Activated CD8-positive, alpha-beta memory T cell treated with anti-CD3 and anti-CD28 coated beads for 36 hours (primary cell): ENCODE measurements at places on chromosomes 4 and X. TPM values are rescaled to one million over a fixed set of nuclear protein-coding genes. Genes with fewer than 3 reads are reported as not detected.

Gene USP26
- not detected for total RNA-seq

Gene AGA
- 17.9 TPM for total RNA-seq

Gene CCDC149
- not detected for total RNA-seq

Gene TBX22
- total RNA-seq = not detected

Gene GATA1
- total RNA-seq = not detected
